ENCODE measurements at places on chromosomes 5 and 9.
A peak's percentile ranks its signal among the peaks of the same experiment; 100 is the strongest.

DNA sequence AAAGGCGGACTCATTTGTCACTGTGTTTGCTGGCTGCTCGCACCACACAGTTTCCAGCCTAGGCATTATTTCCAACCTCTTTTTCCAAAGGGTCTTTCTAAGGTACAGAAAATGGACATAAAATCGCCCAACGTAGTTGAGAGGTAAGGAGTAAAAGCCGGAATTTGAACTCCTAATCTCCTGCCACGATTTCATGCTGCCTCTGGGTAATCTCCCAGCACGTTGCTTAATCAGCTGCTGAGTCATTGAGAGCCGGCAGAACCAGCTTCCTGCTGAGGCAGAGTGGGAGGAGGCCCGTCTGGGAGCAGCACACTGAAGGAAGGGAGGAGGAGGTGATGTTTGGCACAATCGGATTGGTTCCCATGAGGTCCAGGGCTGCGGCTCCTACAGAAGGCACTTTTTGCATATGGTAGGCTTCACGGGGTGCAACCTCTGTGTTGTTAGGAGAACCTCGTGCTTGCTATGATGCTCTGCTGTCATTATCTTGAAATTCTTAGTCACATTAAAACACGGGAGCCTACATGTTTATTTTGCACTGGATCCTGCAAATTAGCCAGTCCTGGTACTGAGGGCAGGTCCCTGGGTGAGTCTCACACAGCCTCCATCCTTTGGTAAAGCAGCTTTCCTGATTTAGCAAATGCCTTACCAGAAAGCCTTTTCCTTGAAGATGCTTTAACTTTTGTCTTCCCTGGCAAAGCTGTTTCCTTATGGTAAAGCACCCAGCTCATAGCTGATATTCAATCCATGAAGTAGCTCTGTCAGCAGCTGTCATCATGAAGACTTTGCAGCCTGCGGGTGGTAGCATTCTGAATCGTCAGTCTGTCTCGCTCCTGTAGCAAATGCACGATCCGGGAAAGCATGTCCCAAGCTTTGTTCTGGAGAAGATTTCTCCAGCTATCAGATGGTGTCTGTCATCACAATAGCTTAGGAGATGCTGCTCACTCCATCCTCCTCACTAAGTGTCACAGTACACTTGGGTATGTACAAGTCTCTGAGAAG, 191.6 kb upstream of the MSX2 start:
- DNase-seq, result peak; percentile 76

DNA sequence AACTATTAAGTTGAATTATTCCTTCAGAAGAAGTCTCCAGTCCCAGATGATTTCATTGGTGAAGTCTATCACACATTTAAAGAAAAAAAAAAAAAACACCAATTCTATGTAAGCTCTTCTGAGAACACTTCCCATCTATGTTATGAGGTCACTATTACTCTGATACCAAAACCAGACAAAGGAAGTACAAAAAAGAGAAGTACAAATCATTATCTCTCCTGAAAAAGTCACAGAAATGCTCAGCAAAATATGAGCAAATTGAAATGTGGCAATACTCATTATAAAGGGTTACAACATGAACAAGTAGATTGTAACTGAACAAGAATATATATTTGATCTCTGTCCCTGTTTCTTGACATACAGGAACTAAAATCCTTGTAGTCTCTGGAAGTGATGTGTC, 280.4 kb downstream of the TLE1 start:
- DNase-seq, result no peak

- DNase-seq, result no peak
These were observed 345.2 kb upstream of the PCSK5 start for GRCh38 chr9:75545287-75545686.

DNA sequence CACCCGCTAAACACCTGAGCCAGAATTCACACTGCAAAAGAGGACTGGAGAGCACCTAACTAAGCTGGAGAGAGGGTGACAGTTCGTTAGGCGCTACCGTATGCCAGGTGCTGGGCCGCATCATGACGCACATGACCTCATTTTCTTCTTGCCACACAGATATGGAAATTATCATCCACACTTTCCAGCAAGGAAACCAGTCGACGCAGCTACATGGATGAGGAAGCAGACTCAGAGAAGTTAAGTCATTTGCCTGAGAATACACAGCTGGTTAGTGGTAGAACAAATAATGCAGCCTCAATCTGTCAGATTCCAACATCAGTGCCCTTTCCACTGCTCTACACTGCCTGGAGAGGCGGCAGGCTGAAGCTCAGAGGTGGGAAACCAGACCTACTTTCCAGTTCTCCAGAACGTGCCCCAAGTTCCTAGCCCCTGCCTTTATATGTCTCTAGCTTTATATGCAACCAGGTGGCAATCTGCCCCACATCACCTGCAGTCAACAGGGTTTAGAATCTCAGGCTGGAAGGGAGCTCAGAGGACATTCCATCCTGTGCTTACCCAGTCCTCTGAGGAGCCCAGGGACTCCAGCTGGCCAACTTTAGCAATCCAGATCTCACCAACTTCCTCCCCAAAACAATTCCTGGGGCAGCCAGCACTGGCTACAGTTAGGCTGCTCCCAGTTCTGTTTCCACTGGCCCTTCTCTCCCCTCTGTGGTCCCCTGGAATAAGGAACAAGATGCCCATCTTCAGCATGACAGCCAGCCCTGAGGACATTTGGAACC, 8.8 kb downstream of the TNIP1 start:
- DNase-seq, result no peak

DNA sequence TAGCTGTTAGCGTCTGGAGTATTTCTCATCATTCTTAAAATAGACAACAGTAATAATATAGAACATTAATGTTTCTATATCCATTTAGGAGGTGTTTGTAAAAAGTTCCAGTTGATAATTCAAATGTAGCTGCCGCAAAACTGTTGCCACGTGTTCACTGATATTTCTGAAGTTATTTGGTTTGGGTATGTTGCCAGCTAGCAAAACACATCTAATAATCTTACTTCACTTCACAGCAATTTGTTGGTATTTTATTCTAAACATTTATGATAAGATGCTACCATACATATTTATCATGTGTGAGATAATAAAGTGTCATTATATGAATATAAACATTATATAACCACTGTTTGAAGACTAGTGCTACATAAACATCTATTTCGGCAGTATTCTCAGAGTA, 101.6 kb downstream of the CDH12 start:
- no peak for DNase-seq

DNA sequence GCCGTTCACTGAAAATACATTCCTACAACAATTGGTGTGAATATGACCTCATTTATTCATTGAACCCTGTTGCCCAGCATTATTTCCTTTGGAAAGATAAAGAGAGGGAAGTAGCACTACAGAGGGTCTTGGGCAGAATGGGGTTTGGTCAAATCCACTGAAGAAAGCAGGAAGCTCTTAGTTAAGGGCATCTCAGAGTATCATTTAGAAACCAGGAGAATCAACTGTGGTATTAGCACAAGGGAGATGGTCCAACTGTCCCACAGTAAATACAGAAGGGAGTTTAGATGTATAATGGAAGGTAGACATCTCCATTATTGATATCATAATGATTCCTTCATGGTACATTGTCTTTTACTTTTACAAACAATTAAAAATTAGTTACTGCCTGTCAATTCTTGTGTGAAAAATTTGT, 47.1 kb downstream of the LIX1 start:
- no peak for DNase-seq

DNA sequence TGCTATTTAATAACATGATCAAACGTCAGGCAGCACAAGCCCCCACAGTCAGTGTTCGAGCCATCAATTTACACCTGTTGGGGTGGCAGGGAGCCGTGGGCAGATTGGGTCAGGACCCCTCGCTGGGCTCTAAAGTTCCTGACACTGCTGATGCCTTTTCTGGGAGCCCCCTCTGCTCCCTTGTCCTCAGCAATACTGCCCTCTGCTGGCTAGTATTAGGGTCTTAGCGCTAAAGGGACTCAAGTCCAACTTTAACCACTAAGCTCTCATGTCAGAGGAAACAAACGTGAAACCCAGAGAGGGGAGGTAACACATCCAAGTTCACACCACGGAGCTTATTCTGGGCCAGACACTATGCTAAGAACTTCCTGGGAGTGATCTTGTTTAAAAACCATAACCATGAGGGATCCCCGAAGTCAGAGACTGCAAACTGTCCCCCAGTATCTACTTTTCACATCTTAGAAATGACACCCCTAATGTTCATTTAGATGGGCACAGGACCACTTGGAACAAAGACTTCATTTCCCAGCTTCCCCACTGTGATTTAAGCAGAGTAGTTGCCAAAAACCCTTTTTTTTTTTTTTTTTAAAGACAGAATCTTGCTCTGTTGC, 20.4 kb downstream of the ANKS6 start:
- DNase-seq, result peak; percentile 29

DNA sequence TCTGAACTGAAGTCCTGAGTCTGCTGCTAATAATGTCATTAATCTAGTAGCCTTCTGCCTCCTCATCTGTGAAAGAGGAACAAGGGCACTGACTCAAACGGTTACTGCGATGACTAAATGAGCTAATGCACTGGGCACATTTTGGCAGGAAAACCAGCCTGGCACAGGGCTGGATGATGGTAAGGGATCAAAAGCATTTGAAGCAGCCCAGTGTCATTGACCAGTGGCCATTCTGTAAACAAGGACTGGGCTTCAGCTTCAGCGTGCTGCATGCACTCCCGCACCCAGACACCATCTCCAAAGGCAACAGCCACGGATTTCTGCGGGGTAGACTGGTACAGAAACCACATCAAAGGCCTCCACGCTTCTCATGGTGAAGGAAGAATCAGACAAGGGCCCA, 8.0 kb downstream of the GCNT4 start:
- no peak for DNase-seq

GRCh38 chr9:109797006-109797405, 17.0 kb downstream of the PALM2AKAP2 start:
- DNase-seq, result no peak

GRCh38 chr9:123425836-123426365, 69.9 kb downstream of the CRB2 start:
- DNase-seq, result no peak

- no peak for DNase-seq
These were observed 278.6 kb downstream of the SPOCK1 start for GRCh38 chr5:137220523-137220927.

DNA sequence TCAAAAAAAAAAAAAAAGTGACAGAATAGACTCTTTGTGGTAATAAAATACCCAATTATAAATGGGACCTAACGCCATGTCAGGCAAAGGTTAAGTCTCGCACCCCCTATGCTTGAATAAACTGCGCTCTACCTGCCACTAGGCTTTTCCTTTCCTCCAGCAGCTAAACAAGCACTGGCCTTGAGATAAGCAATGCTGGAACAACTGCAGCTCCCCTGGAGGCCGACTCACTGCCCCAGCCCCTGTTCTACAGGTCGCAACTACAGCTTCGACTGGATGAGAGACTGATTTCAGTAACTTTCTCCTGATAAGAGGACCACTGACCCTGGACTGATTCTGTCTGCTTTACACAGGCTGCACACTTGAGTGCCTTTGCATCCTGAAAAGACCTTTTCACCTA, 210.2 kb downstream of the HSPA4 start:
- DNase-seq, result no peak

GRCh38 chr9:38214432-38214831, 145.4 kb upstream of the SHB start:
- no peak for DNase-seq

DNA sequence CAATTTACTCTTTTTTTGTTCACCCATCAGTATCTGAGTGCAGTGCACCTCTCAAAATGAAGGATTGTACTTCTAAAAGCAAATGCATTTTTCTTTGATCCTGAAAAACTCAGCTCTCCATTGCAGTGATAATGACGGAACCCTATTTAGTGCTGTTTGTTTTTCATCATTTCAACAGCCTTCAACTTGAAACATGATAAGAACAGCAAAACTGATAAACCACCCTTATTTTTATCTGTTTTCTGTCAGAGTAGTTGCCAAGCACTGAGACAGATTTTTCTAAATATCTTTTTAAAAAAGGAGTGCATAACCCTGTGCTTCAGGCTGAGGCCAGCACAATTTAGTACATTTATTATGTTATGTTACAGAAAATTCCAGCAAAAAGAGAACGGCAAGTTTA, 549.8 kb upstream of the DMAC1 start:
- no peak for DNase-seq

- DNase-seq, result no peak
These were observed 14.2 kb downstream of the HSPA4 start for GRCh38 chr5:133066045-133066444.
